ENCODE measurements at places on chromosomes 4 and X.

DNA sequence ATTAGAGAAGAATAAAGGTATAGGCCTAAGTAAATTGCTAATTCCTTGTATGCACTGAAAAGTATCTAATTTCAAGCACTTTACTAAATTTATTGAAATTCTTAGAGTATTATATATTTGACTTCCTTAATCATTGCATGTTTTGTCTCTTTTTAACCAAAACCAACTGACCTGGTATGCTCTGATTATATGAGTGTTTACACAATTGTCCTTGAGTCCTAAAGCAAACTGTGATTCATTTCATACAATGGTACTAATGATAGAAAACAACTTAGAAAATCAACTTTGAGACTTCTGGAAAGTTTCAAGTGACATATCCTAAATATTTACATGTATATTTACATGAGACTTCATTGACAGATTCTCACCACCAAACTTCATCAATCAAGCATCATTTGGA lies 1177.1 kb downstream of the ADGRL3 start:
- H3K36me3 ChIP-seq, result no peaks in the 10 kb centered on the region
- DNase-seq, result no peak
- H3K4me1 ChIP-seq, result no peaks in the 10 kb centered on the region
- no peak overlapping the region for H3K4me3 ChIP-seq

DNA sequence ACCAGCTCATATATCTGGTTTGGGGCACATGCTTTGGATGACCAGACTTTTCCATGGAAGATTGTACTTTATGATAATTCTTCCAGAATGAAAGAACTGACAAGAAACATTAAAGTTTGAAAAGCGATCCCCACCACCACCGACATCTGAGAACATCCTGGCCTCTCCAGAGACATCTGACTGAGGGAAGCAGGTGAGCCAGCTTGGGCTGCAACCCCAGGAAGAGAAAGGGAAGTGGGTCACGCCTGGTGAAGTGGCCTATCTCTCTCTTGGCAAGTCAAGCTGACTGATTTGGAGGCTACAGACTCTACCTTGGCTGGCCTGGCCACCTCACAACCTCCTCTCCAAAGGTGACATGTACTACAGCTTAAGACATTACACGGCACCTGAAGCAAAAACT lies 20.7 kb downstream of the PARM1 start:
- no peak for DNase-seq
- no peaks in the 10 kb centered on the region for H3K27me3 ChIP-seq
- no peaks in the 10 kb centered on the region for H3K36me3 ChIP-seq
- H3K4me1 ChIP-seq, result no peaks in the 10 kb centered on the region
- no peak overlapping the region for H3K4me3 ChIP-seq
- H3K27ac ChIP-seq, result no peak overlapping the region

GRCh38 chr4:36854554-36854953 lies 390.0 kb upstream of the NWD2 start:
- no peaks in the 10 kb centered on the region for H3K4me1 ChIP-seq
- H3K27ac ChIP-seq, result no peak overlapping the region
- no peak for DNase-seq
- no peak overlapping the region for H3K4me3 ChIP-seq

DNA sequence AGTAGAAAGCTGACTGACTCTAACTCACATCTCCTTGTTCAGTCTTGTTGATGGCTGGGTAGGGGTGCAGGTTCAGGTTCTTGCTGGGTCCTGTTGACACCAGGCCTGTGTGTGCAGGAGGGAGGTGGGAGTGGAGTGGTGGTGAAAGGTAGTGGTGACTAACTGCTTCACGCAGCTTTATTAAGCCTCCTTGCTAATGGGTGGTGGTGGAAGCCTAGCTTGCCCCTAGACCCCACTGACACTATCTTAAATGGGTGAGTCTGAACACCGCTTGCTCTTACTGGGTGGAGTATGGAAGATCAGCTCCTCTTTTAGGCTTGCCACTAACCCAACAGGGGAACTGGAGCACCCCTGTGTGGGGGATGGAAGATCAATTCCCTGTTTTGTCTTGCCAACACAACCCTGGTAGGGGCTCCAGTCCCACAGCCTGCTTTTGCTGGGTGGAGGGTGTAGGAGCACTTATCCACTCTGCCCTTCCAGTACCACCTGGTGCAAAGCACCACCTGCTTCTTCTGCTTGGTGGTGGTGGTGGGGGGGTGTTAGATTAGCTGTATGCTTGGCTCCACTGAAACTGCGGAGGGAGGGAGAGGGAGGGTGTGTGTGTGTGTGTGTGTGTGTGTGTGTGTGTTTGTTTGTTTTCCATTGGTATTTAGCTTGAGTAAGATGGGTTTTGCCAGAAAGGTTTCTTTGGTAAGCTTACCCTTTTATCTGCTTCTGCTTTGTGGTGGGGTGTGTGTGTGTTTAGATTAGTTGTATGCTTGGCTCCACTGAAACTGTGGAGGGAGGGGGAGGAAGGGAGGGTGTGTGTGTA lies 25.6 kb downstream of the KDM6A start:
- H3K27ac ChIP-seq, result no peak overlapping the region
- no peak overlapping the region for H3K4me3 ChIP-seq
- H3K4me1 ChIP-seq, result peaks cover 4% of the 10 kb centered on the region
- no peaks in the 10 kb centered on the region for H3K27me3 ChIP-seq
- H3K36me3 ChIP-seq, result no peaks in the 10 kb centered on the region

DNA sequence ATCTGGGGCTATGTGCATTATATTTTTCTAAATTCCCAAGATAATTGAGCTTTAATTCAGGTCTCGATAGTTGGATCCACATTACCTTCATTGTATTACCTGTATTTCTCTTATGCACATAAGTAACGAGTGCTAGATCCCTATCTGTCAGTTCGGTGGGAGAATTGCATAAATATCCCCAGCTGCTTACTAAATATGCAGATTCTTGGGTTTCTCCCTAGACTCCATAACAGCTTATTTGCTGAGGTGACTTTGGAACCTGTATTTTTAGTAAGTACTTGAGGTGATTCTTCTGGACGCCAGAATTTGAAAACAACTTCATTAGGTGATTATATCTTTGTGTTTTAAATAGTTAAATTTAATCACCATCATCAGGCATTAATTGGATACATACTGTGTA lies 15.0 kb downstream of the UGT8 start:
- no peaks in the 10 kb centered on the region for H3K4me1 ChIP-seq
- H3K36me3 ChIP-seq, result no peaks in the 10 kb centered on the region
- H3K27ac ChIP-seq, result no peak overlapping the region
- DNase-seq, result no peak
- H3K27me3 ChIP-seq, result no peaks in the 10 kb centered on the region

GRCh38 chrX:18753631-18754030 lies 46.2 kb downstream of the PPEF1 start:
- H3K27me3 ChIP-seq, result no peaks in the 10 kb centered on the region
- no peak overlapping the region for H3K4me3 ChIP-seq
- no peaks in the 10 kb centered on the region for H3K36me3 ChIP-seq

Data from common myeloid progenitor, CD34-positive (primary cell).